ENCODE measurements at places on chromosomes 2 and 18.

DNA sequence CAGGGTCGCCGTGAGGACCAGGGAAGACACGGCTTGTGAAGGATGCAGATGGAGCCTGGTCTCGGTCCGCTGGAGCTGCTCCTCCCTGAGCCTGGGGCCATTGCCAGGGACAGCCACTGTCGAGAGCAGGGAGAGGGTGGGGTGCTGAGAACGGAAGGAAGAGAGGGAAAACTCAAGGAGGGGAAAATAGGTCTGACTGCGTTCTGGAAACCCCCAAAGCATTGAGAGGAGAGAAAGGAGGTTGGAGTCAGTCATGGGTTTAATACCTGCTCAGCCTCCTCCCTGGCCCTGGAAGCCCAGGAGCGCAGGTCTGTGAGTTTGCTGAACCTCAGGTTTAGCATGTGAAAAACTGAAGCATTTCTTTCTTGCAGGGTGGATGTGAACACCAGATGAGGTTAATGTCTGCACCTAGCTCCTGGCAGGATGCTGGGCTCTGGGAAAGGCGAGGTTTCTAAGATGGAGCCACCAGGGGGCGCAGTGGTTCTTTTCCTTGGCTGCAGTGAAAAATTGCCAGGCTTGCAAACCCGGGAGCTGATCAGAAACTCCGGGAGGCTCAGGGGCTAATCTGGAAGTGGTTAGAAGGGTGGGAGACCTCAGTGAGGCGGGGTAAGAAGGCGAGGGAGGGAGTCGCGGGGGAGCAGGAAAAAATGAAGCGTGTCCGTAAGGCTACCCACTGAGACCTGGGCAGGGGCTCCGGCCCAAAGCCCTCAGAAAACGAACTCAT lies 33.6 kb upstream of the RNF149 start:
- H3K4me1 ChIP-seq, result peaks cover 23% of the 10 kb centered on the region
- H3K36me3 ChIP-seq, result no peaks in the 10 kb centered on the region
- no peak overlapping the region for H3K27ac ChIP-seq

- no peaks in the 10 kb centered on the region for H3K27me3 ChIP-seq
- no peak for DNase-seq
- H3K36me3 ChIP-seq, result no peaks in the 10 kb centered on the region
- H3K27ac ChIP-seq, result no peak overlapping the region
- H3K4me3 ChIP-seq, result no peak overlapping the region
Measured at GRCh38 chr18:48351216-48352050, 57.8 kb downstream of the ZBTB7C start.

- H3K36me3 ChIP-seq, result no peaks in the 10 kb centered on the region
- no peaks in the 10 kb centered on the region for H3K4me1 ChIP-seq
- no peaks in the 10 kb centered on the region for H3K27me3 ChIP-seq
- DNase-seq, result no peak
- H3K4me3 ChIP-seq, result no peak overlapping the region
- no peak overlapping the region for H3K27ac ChIP-seq
Measured at GRCh38 chr2:78245394-78246135, 723.4 kb upstream of the LRRTM4 start.

GRCh38 chr18:27528925-27529521 lies 343.9 kb upstream of the CHST9 start:
- no peaks in the 10 kb centered on the region for H3K36me3 ChIP-seq
- DNase-seq, result no peak
- no peaks in the 10 kb centered on the region for H3K4me1 ChIP-seq
- no peaks in the 10 kb centered on the region for H3K27me3 ChIP-seq
- no peak overlapping the region for H3K4me3 ChIP-seq
- H3K27ac ChIP-seq, result no peak overlapping the region

DNA sequence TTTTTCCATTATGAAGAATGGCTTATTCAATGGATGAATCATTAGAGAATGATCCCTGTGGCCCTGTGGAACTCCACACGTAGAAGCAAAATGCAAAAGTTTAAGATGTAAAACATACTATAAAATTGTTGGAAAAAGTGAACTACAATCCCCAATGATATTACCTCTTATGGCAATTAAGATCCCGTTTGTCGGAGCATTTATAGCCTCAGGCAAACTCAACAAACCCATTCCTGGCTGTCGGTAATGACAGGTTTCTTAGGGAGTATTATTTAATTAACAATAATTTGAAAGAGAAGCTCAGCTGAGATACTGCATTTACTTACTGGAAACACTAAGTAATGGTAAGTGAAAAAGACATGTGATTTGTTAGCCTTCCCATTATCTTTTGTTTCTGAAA lies 138.3 kb downstream of the CDH20 start:
- no peaks in the 10 kb centered on the region for H3K4me1 ChIP-seq
- H3K27me3 ChIP-seq, result no peaks in the 10 kb centered on the region
- H3K27ac ChIP-seq, result no peak overlapping the region
- H3K36me3 ChIP-seq, result no peaks in the 10 kb centered on the region

DNA sequence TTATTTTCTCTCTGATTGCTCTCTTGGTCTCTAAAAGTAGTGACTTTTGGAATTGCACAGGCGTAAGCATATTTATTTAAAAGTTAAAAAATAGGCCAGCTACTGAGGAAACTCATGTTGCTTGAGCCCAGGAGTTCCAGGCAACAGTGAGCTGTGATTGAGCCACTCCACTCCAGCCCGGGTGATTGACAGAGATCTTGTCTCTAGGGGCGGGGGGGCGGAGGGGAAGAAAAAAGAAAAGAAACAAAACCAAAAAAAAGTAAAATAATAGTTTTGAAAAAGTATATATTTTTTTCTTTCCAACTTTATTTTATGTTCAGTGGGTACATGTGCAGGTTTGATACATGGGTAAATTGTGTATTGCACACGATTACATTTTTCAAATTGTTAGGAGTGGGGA lies 18.0 kb upstream of the RAB11FIP5 start:
- H3K27ac ChIP-seq, result no peak overlapping the region
- no peaks in the 10 kb centered on the region for H3K27me3 ChIP-seq
- H3K4me1 ChIP-seq, result no peaks in the 10 kb centered on the region
- H3K36me3 ChIP-seq, result no peaks in the 10 kb centered on the region
- H3K4me3 ChIP-seq, result no peak overlapping the region

DNA sequence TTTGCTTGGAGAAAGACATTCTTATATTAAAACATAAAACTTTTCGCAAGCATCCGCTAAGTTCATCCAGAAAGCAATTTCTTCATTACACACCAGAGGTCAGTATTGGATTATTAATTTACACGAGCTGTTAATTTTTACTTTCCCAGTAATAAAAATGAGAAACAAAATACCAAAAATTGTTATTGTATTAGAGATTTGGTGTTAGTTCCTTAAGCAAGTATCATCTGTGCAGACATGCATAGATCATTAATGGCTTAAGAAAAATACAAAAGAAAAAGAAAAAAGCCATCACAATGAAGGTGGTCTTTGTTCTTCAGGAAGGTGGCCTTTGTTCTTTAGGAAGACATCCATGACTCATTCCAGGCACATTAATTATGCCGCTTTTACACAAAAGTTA lies 53.6 kb upstream of the HNMT start:
- no peaks in the 10 kb centered on the region for H3K27me3 ChIP-seq
- no peaks in the 10 kb centered on the region for H3K36me3 ChIP-seq
- no peak overlapping the region for H3K27ac ChIP-seq
- H3K4me3 ChIP-seq, result no peak overlapping the region

DNA sequence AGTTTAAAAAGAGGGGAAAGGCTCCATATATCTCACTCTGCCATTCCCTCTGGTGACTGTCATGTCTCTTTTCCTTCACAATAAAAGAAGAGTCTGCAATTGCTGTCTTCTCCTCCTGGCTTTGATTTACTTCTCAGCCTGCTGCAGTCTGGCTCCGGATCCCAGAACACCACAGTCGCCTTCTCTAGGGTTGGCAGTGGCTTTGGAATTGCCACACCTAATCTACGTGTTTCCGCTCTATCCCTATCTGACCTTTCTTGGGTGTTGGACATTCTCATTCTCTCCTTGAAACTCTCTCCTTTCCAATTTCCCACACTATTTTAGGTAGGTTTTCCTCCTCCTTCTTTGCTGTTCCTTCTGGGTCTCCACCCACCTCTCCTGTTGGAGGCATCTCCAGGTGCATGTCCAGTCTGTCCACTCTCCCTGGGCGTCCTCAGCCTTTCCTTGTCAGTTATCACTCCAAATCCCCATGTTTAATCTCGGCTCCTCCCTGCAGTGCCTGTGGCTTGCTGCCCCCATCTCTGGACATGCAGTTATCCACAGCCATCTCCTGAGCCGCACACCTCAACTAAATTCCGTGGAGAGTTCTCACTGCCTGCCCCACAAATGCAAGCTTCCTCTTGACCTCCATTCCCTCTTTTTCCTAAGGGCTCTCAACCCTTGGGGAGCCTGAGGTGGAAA lies 112.8 kb downstream of the KCTD1 start:
- DNase-seq, result no peak
- H3K36me3 ChIP-seq, result no peaks in the 10 kb centered on the region
- no peak overlapping the region for H3K4me3 ChIP-seq
- no peak overlapping the region for H3K27ac ChIP-seq
- H3K4me1 ChIP-seq, result no peaks in the 10 kb centered on the region

GRCh38 chr2:164975891-164976290 lies 20.6 kb upstream of the SLC38A11 start:
- DNase-seq, result no peak
- no peaks in the 10 kb centered on the region for H3K36me3 ChIP-seq
- no peaks in the 10 kb centered on the region for H3K27me3 ChIP-seq
- H3K27ac ChIP-seq, result no peak overlapping the region
- H3K4me3 ChIP-seq, result no peak overlapping the region
- no peaks in the 10 kb centered on the region for H3K4me1 ChIP-seq

GRCh38 chr2:19987936-19988335 lies 2.0 kb downstream of the WDR35 start:
- H3K36me3 ChIP-seq, result no peaks in the 10 kb centered on the region
- DNase-seq, result no peak
- H3K27me3 ChIP-seq, result peaks cover 11% of the 10 kb centered on the region
- H3K4me1 ChIP-seq, result peaks cover 14% of the 10 kb centered on the region

GRCh38 chr2:39375917-39376316 lies 61.2 kb downstream of the MAP4K3 start:
- H3K27me3 ChIP-seq, result no peaks in the 10 kb centered on the region
- H3K4me1 ChIP-seq, result no peaks in the 10 kb centered on the region
- H3K27ac ChIP-seq, result no peak overlapping the region

DNA sequence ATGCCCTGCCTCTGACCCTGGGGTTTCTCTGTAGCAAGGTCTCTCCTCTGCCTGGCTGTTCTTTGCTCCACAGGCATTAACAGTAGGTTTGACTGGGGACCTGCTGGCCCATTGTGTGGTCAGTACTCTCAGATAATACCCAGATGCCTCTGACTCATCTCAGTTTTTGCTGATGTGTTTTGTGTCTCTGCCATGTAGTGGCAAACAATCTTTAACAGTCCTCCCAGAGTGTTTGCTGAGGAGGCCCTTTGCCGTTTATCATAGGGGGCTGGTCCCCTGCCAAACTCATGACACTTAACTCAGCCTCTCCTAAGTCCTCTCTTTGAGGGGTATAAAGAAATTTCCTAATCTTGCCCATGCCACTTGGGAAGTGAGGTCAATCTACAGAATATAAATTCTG lies 793.7 kb upstream of the FANCL start:
- H3K4me1 ChIP-seq, result no peaks in the 10 kb centered on the region
- no peak overlapping the region for H3K4me3 ChIP-seq
- H3K36me3 ChIP-seq, result no peaks in the 10 kb centered on the region
- no peaks in the 10 kb centered on the region for H3K27me3 ChIP-seq
- H3K27ac ChIP-seq, result no peak overlapping the region

- H3K4me3 ChIP-seq, result no peak overlapping the region
- no peak overlapping the region for H3K27ac ChIP-seq
- no peaks in the 10 kb centered on the region for H3K27me3 ChIP-seq
Measured at GRCh38 chr2:60285626-60286316, 267.7 kb downstream of the BCL11A start.

- H3K27ac ChIP-seq, result no peak overlapping the region
- no peak overlapping the region for H3K4me3 ChIP-seq
- DNase-seq, result no peak
Measured at GRCh38 chr2:232877940-232878511, 8.0 kb downstream of the SNORC start.

- H3K27me3 ChIP-seq, result peaks cover 3% of the 10 kb centered on the region
- H3K4me1 ChIP-seq, result no peaks in the 10 kb centered on the region
- DNase-seq, result no peak
- H3K36me3 ChIP-seq, result no peaks in the 10 kb centered on the region
- no peak overlapping the region for H3K27ac ChIP-seq
Measured at GRCh38 chr2:200193331-200193730, 113.2 kb upstream of the SPATS2L start.

- no peaks in the 10 kb centered on the region for H3K27me3 ChIP-seq
- H3K4me3 ChIP-seq, result no peak overlapping the region
- H3K36me3 ChIP-seq, result peaks cover 2% of the 10 kb centered on the region
- no peak overlapping the region for H3K27ac ChIP-seq
- H3K4me1 ChIP-seq, result no peaks in the 10 kb centered on the region
- no peak for DNase-seq
Measured at GRCh38 chr2:63553049-63553448, 35.2 kb downstream of the WDPCP start.

- H3K27me3 ChIP-seq, result peaks cover 79% of the 10 kb centered on the region
- H3K27ac ChIP-seq, result no peak overlapping the region
- H3K4me3 ChIP-seq, result peak overlapping the region; percentile 26
Measured at GRCh38 chr2:104857262-104858005, 3.5 kb downstream of the POU3F3 start.

- no peaks in the 10 kb centered on the region for H3K36me3 ChIP-seq
- no peaks in the 10 kb centered on the region for H3K27me3 ChIP-seq
- no peak overlapping the region for H3K27ac ChIP-seq
Measured at GRCh38 chr2:31286961-31287550, 53.1 kb downstream of the EHD3 start.

GRCh38 chr2:236085647-236086046 lies 82.5 kb downstream of the GBX2 start:
- no peaks in the 10 kb centered on the region for H3K27me3 ChIP-seq
- DNase-seq, result no peak
- H3K36me3 ChIP-seq, result no peaks in the 10 kb centered on the region
- no peak overlapping the region for H3K27ac ChIP-seq
- H3K4me1 ChIP-seq, result no peaks in the 10 kb centered on the region
- no peak overlapping the region for H3K4me3 ChIP-seq

DNA sequence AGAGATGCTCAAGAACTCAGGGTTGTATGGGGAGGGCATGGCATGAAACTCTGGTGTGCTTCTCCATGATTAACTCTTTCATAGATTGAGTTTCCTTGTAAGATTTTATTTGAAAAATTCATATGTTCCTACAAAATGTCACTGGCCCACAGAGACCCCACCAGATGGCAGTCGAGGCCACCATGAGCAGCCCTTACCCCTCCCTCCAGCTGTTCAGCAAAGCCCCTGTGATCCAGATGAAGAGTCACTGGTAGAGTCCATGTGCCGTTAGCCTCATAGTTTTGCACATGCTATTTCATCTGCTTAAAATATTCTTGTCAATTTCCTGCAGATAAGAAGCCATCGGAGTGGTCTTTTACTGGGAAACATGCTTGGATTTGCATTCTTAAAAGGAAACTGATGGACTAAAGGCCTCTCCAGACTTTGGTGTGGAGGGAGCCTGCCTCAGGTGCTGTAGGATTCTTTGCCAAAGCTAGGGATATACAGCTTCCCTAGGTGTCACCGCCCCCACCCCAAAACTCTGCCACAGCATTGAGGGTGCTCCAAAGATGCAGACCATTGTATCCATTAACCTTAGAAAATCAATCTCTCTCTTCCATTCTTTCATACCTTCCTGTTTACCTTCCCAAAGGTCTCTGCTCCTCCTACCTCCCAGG lies 18.8 kb downstream of the ZNF385B start:
- no peaks in the 10 kb centered on the region for H3K36me3 ChIP-seq
- no peak for DNase-seq
- H3K27ac ChIP-seq, result no peak overlapping the region
- H3K4me1 ChIP-seq, result no peaks in the 10 kb centered on the region
- peaks cover 6% of the 10 kb centered on the region for H3K27me3 ChIP-seq

GRCh38 chr2:39470580-39470979 lies 33.5 kb upstream of the MAP4K3 start:
- H3K36me3 ChIP-seq, result no peaks in the 10 kb centered on the region
- no peaks in the 10 kb centered on the region for H3K4me1 ChIP-seq
- H3K27ac ChIP-seq, result no peak overlapping the region

- peaks cover 13% of the 10 kb centered on the region for H3K4me1 ChIP-seq
- H3K36me3 ChIP-seq, result no peaks in the 10 kb centered on the region
- no peak overlapping the region for H3K4me3 ChIP-seq
- H3K27ac ChIP-seq, result no peak overlapping the region
- no peak for DNase-seq
Measured at GRCh38 chr2:24791452-24791851, 1.7 kb downstream of the PTRHD1 start.
